ENCODE measurements at places on chromosomes 13 and 19. TPM values are rescaled to one million over a fixed set of nuclear protein-coding genes. Genes with fewer than 3 reads are reported as not detected.

DNA sequence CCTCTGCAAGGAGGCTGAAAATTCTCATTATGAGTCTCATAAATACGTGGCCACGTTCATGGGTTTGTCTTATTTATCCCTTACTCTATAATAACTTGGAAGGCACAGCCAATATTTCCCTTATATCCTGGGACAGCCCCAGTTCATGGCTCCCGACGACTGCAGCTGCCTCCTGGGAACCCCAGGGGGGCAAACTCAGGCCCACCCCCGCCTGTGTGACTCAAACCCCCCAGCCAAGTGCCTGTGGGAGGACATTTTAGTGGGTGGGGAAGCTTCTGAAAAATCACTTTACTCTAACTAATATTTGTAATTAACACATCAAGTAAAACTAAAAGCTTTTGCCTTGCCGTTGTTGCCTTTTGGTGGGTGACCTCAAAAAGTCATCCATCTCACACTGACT is 14.3 kb downstream of the RASA3 start:
- DNase-seq: no peak

- DNase-seq: no peak
Measured at GRCh38 chr13:91891141-91891540, 492.7 kb downstream of the GPC5 start.

LGALS4 gene
- not detected for polyA plus RNA-seq

CABP5 gene
- polyA plus RNA-seq: not detected

- DNase-seq: no peak
Measured at GRCh38 chr13:39788102-39788501, 132.6 kb downstream of the COG6 start.

GRCh38 chr19:40600570-40601133 is 517 bp upstream of the LTBP4 start:
- DNase-seq: no peak

DNA sequence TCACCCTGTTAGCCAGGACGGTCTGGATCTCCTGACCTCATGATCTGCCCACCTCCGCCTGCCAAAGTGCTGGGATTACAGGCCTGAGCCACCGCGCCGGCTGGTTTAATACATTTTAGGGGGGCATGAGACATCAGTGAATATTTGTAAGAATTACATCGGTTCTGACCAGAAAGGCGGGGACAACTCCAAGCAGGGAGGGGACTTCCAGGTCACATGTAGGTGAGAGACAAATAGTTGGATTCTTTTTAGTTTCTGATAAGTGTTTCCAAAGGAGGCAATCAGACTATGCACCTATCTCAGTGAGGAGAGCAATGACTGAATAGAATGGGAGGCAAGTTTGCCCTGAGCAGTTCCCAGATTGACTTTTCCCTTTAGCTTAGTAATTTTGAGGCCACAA is 3.7 kb upstream of the ZNF552 start:
- DNase-seq: no peak

DNA sequence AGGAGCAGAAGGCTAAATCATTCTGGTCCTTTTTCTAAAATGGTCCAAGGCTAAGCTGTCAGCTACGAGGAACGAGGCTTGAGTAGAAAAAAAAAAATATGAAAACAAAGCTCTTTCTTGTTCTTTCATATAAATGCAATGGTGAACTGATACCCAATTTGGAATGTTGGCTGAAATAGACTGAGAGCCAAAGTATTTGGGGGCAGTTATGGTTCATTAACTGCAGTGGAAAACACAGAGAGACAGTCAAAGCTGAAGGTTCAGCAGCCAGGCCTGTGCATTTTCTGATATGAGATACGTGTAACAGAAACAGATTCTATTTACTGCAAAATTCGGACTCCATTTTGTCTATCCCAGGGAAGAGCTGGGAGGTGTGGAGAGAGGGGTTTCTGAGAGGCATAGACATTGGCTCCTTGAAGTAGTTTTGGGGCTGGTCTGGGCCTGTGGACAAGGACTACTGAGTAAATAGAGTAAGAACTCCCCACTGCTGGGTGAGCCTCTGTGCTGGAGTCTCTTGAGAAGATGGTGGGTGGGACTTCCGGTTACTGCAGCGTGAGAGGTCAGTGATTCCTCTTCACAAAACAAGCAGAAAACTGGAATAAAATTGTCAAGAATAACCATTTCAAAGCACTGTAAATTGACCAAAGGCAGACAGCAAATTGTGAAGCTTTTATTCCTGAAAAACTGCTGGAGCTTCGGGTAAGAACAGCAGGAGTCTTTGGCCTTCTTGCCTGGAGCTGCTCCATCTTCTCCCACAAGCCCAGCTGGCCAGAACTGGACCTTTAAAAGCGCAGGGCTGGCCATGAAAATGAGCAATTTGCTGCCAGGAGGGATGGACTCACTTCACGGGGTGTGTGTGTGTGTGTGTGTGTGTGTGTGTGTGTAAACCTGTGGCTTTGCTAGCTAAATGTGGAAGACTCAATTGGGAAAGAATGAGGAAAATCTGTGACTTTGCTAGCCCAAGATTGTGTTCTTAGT is 43.1 kb upstream of the CNMD start:
- DNase-seq: no peak

DNA sequence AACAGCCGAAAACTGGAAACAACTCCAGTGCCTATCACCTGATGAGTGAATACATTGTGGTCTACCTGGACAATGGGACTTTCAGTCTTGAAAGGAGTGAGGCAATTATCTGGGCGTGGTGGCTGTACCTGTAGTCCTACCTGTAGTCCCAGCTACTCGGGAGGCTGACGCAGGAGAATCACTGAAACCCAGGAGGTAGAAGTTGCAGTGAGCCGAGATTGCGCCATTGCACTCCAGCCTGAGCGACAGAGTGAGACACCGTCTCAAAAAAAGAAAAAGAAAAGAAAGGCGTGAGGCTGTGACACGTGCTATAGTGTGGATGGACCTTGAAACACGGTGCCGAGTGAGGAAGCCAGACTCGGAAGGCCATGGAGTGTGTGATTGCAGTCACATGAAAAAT is 4.1 kb upstream of the NTN5 start:
- DNase-seq: no peak

DNA sequence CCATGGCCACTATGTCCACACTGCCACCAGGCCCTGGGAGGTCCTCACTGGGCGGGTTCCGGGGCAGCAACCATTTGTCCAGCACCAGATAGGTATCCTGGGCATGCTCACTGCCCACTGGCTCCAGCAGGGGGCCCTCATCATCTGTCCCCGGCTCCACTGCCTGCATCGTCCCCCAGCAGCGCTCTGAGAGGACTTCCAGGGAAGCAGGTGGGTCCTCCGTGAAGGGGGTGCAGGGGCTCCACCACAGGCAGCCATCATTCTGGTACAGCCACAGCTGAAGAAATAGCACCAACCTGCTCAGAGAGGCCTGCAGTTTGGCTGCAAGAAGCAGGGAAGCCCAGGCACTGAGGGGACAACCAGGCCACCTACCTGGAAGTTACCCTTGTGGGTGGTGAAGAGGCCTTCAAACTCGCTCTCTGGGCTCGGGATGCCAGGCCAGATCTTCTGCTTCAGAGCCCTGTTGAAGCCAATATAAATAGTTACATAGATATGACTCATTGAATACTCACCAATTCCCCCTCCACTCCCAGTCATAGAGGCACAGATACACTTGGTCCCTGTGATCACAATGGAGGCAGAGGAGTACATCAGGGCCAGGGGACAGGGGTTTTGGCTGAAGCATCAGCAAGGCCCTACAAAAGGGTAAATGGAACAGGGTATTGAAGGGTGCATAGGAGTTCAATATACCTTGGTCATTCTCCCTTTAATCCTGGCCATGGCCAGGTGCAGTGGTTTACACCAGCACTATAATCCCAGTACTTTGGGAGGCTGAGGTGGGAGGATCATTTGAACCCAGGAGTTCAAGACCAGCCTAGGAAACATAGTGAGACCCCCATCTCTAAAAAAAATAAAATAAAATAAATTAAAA is 4.1 kb downstream of the SWSAP1 start:
- DNase-seq: no peak

FOXO1 gene
- 127 TPM for polyA plus RNA-seq

CPT1C gene
- polyA plus RNA-seq: not detected

GRCh38 chr19:39284032-39284431 is 12.2 kb upstream of the IFNL1 start:
- no peak for DNase-seq

SYCN gene
- not detected for polyA plus RNA-seq

DNA sequence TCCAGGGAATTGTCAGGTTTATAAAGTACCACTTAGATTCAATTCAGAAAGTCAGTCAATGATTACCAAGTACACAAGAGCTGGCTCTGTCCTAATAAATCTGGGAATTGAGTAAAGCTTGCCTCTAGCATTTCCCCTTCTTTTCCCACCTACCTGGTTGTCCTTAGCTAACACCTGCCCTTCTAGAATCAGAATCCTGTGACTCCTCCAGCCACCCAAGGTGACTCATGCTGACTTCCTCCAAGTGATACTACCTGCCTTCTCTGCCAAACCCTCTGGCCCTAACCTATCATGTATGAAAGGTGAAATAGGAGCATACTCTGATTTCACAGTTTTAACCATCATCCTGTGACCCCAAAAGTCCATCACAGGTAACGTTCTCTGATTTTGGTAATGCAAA is 151.2 kb downstream of the DIAPH3 start:
- DNase-seq: no peak

SLC10A2 gene
- not detected for polyA plus RNA-seq

DNA sequence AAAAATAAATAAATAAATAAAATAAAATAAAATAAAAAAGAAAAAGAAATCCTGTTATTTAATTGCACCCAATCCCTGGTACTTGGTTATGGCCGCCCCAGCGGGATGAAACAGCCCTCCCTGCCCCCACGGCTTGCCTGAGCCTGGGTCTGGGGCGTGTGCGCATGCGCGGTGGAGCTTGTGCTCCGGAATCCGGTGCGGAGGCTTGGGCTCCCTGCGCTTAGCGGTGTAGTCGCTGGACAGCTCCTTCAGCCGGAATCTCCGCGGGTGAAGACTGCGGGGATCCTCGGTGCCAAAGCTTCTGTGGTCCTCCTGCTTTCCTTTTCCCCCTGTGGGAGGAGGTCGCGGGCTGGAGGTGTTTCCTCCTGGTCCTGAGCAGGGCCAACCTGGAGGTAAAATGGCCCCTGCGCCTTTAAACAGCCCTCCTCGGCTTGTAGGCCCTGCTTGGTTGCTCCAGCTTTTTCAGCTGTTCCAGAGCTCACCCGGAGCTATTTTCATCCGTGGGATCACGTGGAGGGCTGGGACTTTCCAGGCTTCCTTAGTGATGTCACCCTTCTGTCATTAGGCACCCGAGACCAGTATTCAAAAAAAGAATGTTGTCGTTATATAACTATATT is at the start of gene PLA2G4C:
Gene PLA2G4C, minus strand, starts transcription at position 468 of the 617 bp plus-strand sequence. CDS start 4,288 bp downstream, outside the sequence.
- DNase-seq: peak; percentile 73

ZNF536 gene
- polyA plus RNA-seq: not detected

- no peak for DNase-seq
Measured at GRCh38 chr13:32590266-32590665, 4.0 kb downstream of the PDS5B start.

CYP4F11 gene
- not detected for polyA plus RNA-seq

Measured in naive B cell (primary cell).